ENCODE measurements at places on chromosomes 7 and 10.

GRCh38 chr10:128990986-128991385 lies 476.1 kb upstream of the MGMT start:
- DNase-seq, result no peak

DNA sequence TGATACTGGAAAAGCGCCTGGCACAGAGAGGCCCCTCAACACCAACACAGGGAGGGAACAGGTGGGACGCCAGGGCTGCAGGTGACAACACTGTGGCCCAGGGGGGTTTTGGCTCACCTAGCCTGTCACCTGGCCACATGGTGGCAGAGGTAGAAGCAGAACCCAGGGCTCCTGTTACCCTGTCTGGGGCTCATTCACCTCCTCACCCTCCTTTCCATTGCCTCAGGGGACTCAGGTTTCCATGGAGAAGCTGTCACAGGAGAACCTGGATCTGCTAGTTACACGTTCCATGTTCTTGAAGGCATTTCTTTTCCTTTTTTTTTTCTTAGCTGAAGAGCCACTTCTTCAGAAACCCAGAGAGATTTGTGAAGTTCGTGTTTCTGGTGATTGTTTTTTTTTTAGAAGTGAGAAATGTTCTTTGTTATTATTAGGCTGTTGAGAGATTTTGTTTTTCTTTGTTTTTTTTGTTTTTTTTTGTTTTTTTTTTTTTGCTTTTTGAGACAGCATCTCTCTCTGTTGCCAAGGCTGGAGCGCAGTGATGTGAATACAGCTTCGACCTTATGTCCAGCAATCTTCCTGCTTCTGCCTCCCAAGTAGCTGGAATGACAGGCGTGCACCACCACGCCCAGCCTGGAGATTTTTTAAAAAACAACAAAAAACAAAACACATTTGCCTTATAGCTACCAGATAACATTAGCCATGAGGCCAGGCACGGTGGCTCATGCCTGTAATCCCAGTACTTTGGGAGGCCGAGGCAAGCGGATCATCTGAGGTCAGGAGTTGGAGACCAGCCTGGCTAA lies 16.0 kb downstream of the DENND2A start:
- no peak for DNase-seq

GRCh38 chr7:73768641-73769480 lies 1.2 kb downstream of the CLDN3 start:
- no peak for DNase-seq

GRCh38 chr10:126392068-126392467 lies 3.8 kb upstream of the ADAM12 start:
- DNase-seq, result no peak

DNA sequence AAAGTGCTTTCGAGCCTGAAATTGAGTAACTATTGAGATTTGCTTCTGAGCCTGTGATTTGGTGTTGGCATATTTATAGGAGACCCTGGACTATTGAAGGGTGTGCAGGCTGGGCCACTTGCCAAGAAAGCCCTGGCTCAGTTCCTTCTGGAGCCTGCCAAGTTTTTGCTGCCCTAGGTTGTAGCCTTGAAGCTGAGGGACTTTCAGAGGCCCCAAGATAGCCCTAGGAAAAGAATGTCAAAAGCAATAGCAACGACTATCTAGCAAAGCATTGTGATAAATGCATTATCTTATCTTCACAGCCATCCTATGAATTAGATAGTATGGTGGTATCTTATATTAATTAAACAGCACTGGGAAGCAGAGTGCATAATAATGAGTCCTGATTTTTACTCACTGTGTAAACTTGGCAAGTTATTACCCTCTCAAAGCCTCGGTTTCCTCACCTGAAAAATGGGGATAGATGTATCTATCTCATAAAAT lies 473.7 kb upstream of the PODXL start:
- no peak for DNase-seq

GRCh38 chr7:107017965-107018719 lies 26.4 kb upstream of the PRKAR2B start:
- DNase-seq, result no peak

DNA sequence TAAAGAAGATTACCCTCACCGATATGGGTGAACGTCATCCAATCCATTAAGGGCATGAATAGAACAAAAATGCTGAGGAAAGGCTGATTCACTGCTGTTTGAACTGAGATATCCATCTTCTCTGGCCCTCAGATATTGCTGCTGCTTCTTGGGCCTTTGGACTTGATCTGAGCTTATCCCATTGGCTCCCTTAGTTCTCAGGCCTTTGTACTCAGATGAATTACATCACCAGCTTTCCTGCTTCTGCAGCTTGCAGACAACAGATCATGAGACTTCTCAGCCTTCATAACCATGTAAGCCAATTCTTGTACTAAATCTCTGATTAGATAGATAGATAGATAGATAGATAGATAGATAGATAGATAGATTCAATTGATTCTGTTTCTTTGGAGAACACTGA lies 40.2 kb downstream of the CYCS start:
- DNase-seq, result no peak

GRCh38 chr10:36017137-36017536 lies 375.0 kb upstream of the FZD8 start:
- no peak for DNase-seq

DNA sequence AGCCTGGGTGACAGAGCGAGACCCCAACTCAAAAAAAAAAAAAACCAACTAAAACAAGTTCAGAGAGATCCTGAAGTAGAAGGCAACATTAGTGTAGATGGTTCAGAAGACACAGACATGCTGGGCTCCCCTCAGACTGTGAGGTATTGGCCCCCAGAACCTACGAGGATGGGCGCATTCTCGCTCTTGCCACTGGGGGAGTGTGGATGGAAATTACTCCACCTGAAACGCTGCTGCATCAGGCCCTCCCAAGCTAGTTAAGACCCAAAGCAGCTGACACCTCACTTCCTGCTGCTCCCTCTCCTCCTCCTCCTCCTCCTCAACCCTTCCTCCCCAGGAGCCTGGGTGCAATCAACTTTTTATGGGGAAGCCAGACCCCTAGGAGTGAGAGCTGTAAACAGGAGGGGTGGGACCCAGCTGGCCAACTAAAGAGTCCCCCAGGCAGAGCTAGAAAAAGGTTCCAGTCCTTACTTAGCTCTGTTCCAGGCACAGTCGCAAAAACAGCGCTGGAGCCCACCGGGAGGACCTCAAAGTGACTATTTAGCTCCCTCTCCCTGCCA lies 7.4 kb downstream of the SH3PXD2A start:
- no peak for DNase-seq

- DNase-seq, result no peak
These were observed 10.8 kb downstream of the STEAP2 start for GRCh38 chr7:90222390-90222789.

DNA sequence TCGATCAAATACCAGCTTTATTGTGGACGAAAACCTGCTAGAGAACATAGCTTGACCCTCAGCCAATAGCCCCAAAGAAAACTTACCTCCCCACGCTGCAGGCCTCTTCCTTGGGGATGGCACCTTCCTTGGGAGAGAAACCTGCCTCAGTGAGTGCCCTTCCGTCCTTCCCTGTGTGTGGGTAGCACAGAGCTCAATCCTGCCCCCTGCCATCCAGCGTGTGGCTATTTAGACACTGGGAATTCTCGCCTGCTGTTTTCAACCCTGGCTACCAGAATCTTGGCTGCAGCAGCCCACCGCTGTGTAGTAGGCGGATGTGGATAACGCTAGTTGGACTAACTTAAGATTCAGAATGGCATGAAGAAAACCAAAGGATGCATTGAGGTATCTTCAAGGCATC lies 238.2 kb downstream of the TEX36 start:
- no peak for DNase-seq

GRCh38 chr10:99850021-99850766 lies 67.8 kb downstream of the ABCC2 start:
- DNase-seq, result no peak

DNA sequence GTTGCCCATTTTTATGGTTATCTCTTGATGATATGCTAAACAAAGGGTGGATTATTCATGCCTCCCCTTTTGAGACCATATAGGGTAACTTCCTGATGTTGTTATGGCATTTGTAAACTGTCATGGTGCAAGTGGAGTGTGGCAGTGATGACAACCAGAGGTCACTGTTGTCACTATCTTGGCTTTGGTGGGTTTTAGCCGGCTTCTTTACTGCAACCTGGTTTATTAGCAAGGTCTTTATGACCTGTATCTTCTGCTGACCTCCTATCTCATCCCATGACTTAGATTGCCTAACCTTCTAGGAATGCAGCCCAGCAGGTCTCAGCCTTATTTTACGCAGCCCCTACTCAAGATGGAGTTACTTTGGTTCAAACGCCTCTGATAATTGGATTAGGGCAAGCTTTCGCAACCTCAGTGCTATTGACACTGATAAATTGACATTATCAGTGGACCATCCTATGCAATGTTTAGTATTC lies 36.9 kb downstream of the BAG3 start:
- no peak for DNase-seq

DNA sequence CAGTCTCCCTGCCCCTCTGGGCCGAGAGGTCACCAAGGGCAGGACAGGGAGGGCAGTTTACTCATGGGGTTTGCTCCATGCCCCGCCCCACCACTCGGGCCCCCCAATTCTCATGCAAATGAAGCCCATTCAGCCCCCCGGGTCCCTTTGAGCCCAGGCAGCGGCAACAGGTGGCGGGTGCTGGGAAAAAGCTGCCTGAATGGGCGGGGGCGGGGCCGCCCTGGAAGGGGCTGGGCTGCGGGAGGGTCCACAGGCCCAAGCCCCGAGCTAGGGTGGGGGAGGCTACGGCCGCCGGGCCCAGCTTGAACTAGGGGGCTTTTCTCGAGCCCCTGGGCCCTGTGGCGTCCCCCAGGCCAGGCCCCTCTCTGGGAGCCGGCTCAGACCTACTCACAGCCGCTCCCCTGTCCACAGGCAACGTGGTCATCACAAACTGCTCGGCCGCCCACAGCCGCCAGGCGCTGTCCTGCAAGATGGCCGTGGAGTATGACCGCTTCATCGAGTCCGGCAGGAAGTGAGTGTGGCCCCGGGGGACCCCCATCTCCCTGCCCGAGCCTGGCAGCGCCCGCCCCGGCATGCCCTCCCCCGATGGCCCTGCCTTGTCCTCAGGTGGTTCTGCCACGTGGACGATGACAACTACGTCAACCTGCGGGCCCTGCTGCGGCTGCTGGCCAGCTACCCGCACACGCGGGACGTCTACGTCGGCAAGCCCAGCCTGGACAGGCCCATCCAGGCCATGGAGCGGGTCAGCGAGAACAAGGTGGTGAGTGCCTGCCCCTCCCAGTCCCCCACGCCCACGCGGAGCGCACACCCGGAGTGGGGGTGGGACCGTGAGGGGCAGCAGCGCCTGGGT lies 5.5 kb downstream of the LFNG start:
- DNase-seq, result no peak

- DNase-seq, result no peak
These were observed 1.5 kb upstream of the RALA start for GRCh38 chr7:39621784-39622411.

DNA sequence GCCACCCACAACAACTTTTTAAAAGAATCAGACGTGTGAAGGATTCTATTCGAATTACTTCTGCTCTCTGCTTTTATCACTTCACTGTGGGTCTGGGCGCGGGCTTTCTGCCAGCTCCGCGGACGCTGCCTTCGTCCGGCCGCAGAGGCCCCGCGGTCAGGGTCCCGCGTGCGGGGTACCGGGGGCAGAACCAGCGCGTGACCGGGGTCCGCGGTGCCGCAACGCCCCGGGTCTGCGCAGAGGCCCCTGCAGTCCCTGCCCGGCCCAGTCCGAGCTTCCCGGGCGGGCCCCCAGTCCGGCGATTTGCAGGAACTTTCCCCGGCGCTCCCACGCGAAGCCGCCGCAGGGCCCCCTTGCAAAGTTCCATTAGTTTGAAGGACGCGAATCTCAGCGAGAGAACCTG lies 461 bp upstream of the HTRA1 start:
- no peak for DNase-seq

DNA sequence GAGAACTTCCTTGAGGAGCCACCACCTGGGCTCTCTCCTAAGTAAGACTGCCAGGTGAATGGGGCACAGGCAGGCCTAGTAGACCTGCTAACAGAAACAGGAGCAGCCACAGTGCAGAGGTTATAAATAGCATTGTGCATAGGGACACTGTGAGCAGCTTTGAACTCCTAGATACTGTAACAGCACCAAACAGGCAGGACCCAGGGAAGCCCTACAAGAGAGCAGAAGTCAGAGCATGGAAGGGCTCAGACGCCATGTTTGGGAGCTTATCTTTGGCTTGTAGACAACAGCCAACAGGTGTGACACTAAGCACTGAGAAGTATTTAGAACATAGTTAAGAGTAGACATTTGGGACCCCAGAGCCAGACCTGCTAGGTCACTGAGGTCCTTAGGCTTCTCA lies 14.5 kb downstream of the XRCC2 start:
- DNase-seq, result no peak

- DNase-seq, result no peak
These were observed 84.7 kb downstream of the MAPK8 start for GRCh38 chr10:48390933-48391845.

- no peak for DNase-seq
These were observed 32.1 kb upstream of the CALD1 start for GRCh38 chr7:134747326-134747725.

GRCh38 chr10:67385089-67385488 lies 310.9 kb downstream of the CTNNA3 start:
- DNase-seq, result no peak

GRCh38 chr7:1488016-1488415 lies 16.2 kb downstream of the INTS1 start:
- no peak for DNase-seq

- DNase-seq, result no peak
These were observed 745.8 kb downstream of the CNTNAP2 start for GRCh38 chr7:146862415-146862814.

DNA sequence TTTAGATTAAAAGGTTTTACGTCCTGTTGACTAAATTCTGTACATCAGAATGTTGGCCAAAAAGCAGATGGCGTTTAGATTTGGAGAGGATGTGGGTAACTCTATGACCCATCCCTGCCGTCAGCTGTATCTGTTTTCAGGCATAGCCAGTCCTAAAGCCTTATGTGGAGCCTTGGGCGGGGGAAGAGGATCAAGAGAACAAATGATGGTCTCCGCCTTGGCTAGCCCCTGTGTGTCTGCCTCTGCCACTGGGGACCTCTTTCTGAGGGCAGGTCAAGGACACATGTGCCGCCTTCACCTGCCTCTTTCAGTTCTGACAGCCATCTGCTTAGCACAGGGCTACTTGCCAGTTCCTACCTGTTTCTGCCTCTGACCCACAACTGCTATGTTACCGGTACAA lies 24.1 kb downstream of the PDSS1 start:
- no peak for DNase-seq

DNA sequence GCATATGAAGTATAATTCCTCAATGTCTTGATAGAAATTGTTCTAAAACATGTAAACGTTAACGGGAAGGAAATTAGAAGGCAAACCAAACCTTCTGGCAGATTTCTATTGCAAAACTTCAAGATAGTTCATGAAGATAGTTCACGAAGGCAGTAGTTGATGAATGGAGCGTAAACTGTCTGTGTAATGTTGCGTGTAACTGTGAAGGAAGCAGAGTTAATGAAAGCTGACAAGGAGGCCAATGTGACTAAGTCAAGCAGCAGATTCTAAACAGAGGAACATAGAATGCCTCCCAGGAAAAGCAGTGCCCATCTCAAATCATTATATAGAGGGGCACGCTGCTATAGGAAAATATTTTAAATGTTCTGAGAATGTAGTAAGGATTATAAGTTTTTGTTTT lies 659.7 kb upstream of the IGFBP3 start:
- no peak for DNase-seq

GRCh38 chr7:49295146-49295545 lies 370.8 kb downstream of the CDC14C start:
- no peak for DNase-seq

- no peak for DNase-seq
These were observed 164.8 kb downstream of the CDK14 start for GRCh38 chr7:90760892-90761291.

Measured in activated CD4-positive, alpha-beta T cell treated with anti-CD3 and anti-CD28 coated beads for 4 hours (primary cell).